ENCODE measurements at places on chromosomes 3 and 15.

- DNase-seq: peak; percentile 20
Observed at GRCh38 chr15:77069521-77070121, 1.3 kb downstream of the TSPAN3 start.

DNA sequence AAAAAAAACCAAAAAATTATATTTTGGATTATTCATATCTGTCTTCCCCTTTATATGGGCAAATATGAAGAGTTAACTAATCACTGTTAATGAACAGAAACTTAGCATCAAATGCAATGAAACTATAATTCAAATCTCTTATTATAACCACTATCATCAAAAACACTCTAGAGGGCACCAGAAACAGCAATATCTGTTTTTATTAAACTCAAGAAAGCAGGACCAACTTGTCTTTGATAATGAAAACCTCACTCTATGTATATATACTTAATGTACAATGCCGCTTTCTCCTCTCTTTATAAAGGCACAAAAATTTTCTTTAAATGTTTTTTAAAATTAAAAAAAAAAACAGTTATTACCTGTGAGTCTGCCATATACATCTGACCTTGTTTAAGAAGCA, 92.7 kb downstream of the UACA start:
- DNase-seq: no peak

GRCh38 chr3:43773273-43774094, 82.7 kb downstream of the ABHD5 start:
- DNase-seq: no peak

DNA sequence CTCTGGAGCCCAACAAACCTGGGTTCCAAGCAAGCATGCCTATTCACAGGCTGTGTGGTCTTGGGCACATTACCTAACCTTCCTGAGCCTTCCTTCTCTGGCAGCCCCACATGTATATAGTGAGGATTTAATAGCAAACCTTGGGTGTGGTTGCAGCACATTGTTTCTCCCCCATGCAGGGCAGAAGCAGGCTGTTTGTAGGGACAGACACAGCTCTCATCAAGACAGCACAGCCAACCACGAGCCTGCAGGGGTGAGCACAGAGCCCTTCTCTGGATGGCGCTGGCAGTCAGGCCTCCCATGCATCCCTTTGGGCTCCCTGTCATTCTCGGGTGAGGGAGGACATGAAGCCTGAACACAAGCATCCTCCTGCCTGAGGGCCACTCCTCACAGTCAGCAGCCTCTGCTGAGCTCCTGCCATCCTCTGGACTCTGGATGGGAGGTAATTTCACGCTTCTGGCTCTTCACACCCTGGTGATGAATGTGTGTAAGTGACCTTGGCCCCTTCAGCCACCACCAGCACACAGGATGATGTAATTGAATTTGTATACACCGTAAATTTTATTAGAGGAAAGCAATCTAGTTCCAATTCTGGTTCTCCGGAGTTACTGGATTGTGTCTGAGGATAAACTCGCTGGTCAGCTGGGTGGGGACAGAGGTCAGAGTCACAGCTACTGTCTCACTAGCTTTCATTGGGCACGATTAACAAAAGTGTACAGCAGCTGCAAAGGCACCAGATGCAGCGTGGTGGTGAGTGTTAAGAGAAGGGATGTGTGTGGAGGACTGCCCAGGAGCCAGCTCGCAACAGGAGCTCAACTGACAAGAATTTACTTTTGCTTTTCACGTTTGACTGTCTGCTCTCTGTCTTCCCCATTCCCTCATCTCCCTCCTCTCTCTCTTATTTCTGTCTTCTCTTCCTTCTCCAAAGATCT, 118.1 kb downstream of the CLSTN2 start:
- DNase-seq: peak; percentile 57

DNA sequence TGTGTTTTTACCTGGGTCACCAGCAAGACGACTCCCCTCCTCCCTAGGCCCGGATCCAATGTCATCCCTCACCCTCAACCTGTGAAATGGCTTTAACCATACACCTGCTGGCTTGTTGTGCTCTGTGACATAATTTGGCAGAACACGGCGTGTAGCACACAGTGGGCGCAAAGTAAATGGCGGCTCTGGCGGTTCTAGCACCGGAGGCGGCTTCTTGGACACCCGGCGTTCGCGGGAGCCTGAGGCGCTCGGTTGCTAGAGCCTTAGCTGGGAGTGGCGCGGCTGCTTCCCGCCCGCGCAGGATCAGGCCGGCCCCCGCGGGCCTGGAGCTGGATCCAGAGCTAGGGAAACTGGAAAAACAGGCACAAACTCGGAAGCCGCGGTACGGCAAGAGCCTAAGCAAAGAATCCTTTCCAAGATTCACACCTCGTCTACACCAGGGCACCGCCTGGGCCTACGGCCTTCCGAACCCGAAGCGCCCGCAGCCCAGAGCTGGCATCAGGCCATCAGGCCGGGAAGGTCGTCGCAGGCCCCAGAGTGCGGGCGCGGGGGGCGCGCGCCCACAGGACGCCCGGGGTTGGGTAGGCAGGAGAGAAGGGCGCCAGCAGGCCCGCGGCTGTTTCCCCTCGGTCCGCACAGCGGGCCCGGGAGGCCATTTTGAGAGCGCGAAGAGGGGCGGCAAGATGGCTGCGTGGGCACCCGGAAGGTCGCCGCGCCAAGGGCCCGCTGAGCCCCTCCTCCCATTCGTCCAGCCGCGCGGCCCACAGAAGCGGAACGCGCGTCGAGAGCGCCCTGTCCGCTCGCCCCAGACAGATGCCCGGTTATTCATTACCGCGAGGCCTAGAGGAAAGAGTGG, 43.9 kb upstream of the POLG start:
- DNase-seq: no peak
